ENCODE measurements at places on chromosomes 4 and X.

GRCh38 chr4:15536552-15537499 is 67.1 kb downstream of the CC2D2A start:
- DNase-seq, result no peak

DNA sequence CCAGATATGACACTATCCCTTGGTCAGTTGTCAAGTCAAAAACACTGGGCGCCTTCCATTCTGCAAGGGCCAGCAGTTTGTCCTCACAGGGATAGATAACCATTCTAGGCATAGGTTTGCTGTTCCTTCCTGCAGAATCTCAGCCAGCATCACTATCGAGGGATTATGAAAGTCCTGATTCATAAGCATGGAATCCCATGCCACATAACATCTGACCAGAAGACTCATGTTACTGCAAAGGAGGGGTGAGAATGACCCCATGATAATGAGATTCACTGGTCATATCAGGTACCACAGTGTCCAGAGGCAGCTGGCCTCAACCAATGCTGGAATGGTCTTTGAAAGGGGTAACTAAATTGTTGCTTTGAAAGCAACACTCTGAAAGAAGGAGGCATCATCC is 84.7 kb downstream of the OTC start:
- DNase-seq, result no peak

DNA sequence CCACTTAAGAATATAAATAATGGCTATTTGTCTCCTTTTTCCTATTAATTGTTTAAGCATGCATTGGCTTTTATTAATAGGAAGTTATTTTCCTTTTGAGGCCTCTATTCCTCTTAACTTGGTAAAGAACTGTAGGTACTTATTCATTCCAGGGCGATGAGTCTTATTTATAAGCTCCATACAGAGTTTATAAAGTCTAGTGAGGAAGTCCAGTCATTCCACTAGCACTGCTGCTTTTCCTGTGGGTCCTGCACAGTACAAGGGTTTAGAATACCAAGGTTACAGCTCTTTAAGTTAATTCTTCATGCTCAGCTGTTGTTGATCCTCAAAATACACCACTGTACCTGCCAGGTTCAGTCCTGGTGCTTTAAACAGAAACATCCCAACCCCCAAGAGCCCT is 28.5 kb upstream of the WNK3 start:
- no peak for DNase-seq

GRCh38 chr4:5710961-5711478 is at the start of gene EVC:
EVC (plus strand) TSS chr4:5711201; CDS start chr4:5711381, 180 bp downstream.
- DNase-seq, result peak; percentile 72

DNA sequence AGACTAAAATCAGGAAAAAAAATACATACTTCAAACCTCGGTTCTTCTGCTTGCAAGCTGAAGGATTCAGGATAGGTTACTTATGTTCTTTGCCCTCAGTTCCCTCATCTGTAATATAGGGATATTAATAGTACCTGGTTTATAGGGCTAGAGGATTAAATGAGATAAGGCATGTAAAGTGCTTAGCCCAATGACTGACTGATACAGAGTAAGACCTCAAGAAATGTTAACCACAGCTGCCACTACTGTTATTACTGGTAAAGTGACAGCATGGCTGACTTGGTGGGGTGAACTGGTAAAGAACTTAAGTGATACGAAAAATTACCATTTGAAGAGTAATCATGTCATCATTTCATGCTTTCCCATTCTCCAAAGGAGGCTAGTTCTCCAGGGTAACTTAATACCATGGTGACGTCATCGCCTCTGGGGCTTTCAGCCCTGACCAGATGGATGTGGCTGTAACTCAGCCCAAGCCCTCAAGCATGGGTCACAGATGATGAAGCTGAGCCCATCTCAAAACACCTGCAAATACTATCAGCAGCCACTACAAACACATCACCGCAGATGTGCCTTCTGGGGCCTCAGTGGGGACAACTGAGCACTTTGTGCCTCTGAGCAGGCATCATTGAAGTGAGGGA is 44.5 kb upstream of the SCML1 start:
- no peak for DNase-seq

GRCh38 chrX:2388669-2389068 is 112.1 kb downstream of the DHRSX start:
- DNase-seq, result no peak

DNA sequence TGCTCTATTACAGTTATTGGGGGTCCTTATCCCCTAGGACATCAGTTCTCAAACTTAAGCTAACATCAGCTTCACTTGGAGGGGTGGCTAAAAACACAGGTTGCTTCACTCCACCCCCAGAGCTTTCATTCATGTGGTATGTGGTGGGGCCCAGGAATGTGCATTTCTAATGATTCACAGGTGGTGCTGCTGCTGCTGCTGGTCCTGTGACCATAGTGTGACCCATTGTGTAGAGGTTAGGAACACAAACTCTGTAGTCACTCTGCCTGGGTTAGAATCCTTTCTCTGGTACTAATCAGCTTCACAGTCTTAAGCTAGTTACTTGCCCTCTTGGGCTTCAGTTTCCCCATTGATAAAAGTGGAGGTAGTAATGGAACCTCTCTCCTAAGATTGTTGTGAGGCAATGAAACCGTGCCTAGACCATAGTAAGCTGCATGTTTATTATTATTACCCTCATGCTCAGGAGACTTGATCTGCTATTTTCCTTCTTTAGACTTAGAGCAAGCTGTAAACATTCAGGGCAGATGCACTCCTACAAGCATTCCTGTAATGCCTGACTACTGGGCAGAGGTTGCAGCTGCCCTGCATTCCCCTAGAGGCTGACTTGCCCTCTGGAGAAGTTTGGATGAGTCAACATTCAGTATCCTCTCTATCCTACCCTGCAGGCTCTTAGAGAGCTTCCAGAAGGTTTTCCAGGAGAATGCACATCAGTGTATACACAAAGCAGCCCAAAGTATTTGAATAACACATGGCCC is 94.1 kb upstream of the ACSL4 start:
- no peak for DNase-seq

DNA sequence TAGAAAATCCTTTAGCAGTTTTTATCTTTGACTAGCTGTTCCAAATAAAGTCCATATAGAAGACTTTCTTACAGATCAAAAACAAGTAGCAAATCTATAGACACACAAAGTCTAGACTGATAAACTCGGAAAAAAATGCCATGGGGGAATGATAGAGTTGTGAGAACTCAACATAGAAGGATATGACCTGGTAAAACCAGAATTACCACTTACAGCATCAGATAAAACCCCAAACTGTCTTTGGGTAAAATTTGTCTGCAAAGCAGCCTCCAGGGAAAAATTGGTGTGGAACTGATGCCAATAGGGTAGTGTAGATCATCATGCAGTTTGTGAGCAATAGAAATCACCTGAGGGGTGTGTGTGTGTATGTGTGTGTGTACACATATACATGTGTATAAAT is 579.1 kb downstream of the SPOCK3 start:
- no peak for DNase-seq

DNA sequence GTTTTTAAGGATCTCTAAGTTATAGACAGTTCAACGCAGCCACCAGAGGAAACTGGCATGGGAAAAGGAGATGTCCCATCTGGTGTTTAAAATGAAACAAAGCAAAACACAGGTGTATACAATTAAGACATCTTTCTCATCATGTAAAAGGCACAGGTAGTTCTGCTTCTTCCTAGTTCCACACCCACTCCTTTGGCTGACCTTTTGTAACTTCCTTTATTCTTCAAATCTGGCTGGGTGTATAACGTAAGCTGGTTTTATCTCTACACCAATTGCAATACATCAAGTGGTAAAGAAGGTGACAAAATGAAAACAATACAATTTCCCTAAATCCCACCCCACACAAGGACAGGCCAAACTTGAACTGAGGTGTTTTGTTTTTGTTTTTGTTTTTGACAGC is 27.3 kb upstream of the FBXW7 start:
- DNase-seq, result no peak

- no peak for DNase-seq
These were observed 42.0 kb upstream of the IGSF1 start for GRCh38 chrX:131331152-131331551.

DNA sequence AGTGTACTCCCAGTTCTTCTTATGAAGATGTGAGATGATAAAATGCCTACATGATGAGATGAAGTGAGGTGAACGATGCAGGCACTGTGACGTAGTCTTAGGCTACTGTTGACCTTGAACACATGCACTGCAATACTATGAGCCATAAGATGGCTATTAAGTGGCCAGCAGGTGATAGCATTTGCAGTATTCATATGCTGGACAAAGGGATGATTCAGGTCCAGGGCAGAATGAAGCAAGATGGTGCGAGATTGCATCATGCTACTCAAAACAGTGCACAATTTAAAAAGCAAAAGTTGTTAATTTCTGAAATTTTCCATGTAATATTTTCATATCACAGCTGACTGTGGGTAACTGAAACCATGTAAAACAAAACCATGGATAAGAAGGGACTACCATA is 781.4 kb downstream of the PCDH18 start:
- DNase-seq, result no peak

DNA sequence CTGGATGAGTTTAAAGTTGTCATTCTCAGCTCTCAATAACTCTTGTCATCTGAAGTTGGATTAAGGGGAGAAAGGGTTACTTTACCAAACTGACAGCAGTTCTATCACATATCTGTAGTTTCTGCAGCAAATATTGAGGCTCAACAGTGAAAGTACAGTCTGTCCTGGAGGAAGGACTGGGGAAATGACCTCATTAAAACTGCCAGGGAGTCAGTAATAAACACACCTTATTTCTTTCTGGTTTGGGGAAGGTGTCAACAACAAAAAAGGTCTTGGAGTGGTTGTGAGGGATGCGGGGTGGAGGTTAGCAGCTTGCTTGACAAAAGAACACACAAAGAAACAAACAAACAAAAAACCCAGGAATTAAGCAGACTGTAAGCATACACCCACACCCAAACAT is 1418.0 kb downstream of the STIM2 start:
- no peak for DNase-seq

- no peak for DNase-seq
These were observed 108.1 kb upstream of the TRPC5 start for GRCh38 chrX:112190646-112191045.

DNA sequence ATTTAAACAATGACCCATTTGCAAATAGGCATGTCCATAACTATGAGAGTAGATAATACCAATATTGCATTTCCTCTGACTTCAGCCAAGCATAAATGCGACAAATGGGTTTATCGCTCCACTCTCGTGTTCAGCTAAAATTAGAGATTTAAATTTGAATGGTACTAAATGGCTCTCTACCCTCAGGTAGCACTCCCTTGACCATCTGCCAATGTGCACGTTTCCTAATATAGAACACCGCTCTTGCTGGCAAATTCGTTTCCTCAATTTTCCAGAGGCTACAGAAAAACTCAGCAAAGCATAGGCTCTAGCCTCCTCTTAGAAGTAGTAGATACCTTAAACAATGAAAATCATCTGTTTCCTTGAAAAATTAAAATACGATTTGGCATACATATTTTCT is 251.6 kb downstream of the ADGRA3 start:
- no peak for DNase-seq

DNA sequence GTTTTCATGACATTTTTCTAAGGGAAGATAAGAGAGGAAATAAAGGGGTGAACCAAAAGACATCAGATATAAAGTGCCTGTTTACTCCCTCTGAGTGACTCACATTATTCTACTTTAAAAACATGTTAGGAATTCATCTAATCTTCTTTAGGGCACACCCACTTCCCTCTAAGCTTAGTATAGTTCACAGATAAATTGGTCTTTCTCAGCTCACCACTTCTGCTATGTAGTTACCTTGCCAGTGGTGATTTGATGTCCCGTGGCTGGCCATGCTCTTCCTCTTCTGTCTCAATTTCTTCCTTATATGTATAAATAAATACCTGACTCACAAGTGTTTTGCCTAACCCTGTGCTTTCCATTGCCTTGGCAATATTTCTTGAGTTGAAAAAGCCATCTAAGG is 96.8 kb downstream of the PDLIM5 start:
- DNase-seq, result no peak

- DNase-seq, result no peak
These were observed 52.4 kb downstream of the ANOS1 start for GRCh38 chrX:8679550-8679949.

GRCh38 chrX:100289066-100289558 is 121.0 kb downstream of the PCDH19 start:
- DNase-seq, result no peak

DNA sequence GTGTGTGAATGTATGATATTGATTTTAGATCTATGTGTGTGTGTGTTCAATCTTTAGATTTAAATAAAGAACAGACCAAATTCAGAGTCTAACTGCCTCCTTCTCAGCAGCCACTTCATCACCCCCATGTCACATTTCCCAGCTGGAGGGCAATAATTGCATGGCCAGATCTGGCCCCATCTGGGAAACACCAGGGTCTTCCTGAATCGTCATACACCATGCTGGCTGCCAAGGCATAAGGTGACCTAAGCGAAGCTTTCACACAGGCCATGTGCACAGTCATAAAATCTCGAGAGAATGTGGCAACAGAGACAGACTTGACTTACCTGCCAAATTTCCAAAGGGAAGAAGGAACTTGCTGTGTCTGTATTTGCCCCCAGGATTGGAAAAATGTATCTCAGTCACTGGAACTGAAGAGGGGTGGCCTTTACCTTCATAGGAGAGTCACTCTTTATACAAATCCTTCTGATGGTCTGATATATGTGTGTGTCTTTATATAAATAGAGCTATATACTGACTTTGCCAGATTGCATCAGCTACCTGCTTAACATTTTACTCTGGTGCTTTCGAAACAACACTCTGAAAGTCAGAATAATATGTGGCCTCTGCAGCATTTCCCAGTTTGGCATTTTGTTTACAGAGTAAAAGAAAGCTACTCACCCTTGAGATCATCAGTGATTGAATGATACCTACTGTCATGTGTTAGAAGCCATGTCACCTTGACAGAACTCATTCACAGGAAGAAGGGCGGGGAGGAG is at the start of gene PLAC1:
Gene PLAC1, minus strand, starts transcription at position 470 of the 758 bp plus-strand sequence. CDS start 91,789 bp downstream, outside the sequence.
- no peak for DNase-seq

GRCh38 chr4:30717208-30718020 is 2.8 kb upstream of the PCDH7 start:
- DNase-seq, result peak; percentile 48

- no peak for DNase-seq
These were observed 12.7 kb upstream of the ACSL1 start for GRCh38 chr4:184838249-184839074.

DNA sequence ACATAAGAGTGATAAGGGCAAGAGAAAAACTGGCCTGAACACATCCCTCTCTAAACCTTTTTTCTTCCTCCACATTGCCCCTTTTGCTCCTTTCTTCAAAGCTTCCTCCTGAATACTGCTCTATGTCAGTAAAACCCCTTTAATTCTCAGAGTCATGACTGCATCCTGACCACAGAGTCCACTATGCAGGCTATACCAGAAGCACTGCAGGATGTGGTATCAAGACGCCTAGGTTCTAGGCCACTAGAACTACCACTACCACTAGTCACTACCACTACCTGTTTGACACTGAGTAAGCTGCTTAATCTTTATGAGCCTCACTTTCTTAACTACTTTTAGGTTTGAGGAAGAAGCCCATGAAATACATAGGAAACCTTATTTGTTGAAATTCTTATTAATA is 38.7 kb downstream of the ARHGEF9 start:
- DNase-seq, result no peak

- DNase-seq, result no peak
These were observed 35.2 kb downstream of the ARL9 start for GRCh38 chr4:56540826-56541225.

Data from D341Med (cell line).